ENCODE measurements at places on chromosomes 12 and 14.

DNA sequence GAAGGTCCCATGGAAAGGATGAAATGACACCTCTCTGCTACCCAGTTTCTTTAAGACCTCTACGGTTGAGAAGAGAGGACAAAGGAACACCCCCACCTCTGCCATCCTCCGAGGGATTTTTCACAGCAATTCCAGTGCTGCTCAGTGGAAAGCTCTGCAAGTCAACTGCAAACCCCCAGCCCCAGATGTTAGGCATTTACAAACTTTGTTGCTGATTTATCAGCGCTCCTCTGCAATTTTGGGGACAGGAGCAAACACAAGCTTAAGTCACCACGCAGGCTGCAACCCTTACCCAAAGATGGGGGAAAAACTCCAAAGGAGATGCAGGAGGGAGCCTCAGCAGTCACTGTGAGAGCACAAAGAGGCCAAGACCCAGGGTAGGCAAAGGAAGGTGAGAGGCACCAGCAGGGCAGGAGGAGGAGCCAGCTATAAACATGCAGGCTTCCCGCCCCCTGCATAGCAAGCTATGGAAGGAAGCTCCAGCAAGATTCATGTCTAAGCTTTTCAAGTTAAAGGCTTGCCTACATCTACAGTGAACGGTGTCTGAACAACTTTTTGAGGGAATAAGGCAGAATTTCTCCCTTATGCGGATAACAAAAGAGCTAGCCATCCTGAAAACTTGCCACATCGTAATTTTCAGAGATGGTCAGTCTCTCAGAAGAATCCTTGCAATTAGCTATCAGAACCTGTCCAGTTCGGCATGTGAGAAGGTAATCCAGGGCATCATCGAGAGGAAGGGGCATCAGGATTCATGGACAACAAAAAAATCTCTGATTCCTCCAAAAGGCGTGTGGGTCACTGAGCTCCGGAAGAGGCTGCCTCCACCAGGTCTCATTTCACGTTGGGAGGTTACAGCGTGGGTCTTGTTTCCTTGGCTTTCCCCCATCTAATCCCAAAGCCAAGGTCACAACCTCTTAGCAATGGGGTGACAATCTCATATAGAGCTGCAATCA, 3.9 kb downstream of the CTDSP2 start:
- DNase-seq, result no peak

GRCh38 chr12:28552251-28552970, 362.2 kb downstream of the CCDC91 start:
- DNase-seq, result no peak

GRCh38 chr12:89571491-89572195, 45.8 kb upstream of the POC1B start:
- DNase-seq, result no peak

- DNase-seq, result no peak
Measured at GRCh38 chr12:24851341-24851740, 97.6 kb downstream of the BCAT1 start.

GRCh38 chr12:106140223-106140986, 1.7 kb upstream of the NUAK1 start:
- no peak for DNase-seq

DNA sequence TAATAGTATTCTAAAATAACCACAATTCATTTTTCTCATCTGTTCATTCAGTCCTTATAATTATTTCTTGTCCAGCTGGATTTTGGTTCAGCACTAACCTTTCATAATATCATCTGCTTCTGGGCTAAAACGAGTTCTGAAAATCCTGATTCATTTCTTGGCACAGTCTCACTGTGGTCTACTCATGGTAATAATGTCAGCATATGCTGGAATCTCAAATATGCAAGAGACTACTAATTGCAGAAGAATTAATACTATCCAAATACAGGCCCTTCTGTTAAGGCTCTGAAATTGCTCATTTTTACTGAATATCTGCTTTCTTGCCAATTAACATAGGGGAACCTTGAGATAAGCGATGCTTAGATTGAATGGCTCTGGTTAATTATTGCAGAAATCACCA, 597.1 kb downstream of the RPL10L start:
- DNase-seq, result no peak

DNA sequence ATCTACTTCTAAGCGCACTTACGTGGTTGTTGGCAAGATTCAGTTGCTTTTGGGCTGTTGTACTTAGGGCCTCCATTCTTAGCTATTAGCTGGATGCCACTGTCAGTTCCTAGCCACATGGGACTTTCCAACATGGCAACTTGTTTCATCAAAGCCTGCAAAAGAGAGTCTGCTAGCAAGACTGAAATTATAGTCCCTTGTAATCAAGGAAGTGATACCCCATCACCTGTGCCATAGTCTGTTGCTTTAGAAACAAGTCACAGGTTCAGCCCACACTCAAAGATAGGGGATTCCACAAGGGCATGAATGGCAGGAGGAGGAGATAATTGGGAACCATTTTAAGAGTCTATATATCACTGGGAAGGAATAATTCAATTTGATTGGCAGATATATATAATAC, 27.1 kb upstream of the SLC17A8 start:
- no peak for DNase-seq

DNA sequence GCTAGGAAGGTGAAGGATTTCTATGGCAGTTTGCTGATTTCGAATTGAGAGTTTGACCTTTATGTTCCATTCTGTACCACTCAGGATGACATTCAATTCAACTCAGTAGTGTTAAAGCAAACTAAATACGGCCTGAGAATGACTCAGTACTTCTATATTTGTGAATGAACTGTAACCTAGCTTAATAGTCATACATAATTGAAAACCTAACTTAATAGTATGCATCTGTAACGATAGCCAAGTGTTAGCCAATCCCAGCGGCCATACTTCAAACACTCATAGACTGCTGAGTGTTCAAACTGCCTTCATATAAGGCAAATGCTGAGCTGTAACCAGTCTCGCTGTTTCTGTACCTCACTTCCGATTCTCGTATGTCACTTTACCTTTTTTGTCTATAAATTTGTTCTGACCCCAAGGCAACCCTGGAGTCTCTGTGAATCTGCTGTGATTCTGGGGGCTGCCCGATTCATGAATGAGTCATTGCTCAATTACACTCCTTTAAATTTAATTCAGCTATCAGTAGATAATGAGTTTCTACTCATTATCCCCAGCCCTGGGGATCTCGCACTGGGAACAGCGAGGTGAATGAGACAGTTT, 98.5 kb upstream of the SLC24A4 start:
- DNase-seq, result no peak

- DNase-seq, result peak; percentile 40
Measured at GRCh38 chr12:94149119-94149780, 873 bp downstream of the PLXNC1 start.

- no peak for DNase-seq
Measured at GRCh38 chr12:45933504-45933903, 56.9 kb downstream of the SCAF11 start.
